ENCODE measurements at places on chromosomes 2 and 18. TPM values are rescaled to one million over a fixed set of nuclear protein-coding genes. Genes with fewer than 3 reads are reported as not detected.

The KCNF1 gene
- polyA plus RNA-seq = 0.12 TPM

GRCh38 chr2:231791107-231791506, 4.9 kb downstream of the COPS7B start:
- DNase-seq = peak; percentile 35

DNA sequence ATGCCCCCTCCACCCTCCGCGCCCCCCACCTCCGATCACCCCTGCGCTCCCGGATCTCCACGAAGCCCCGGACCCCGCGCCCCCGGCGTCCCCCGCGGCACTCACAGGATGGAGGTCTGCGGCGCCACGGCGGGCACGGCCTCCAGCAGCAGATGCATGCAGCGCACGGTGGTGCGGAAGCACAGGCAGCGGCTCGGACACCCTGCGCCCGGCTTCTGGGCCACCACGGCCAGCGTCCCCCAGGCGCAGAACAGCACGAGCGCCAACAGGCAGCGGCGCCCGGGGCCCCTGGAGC, 217 bp downstream of the PXDN start:
- DNase-seq = no peak

The CDKL4 gene
- polyA plus RNA-seq = 0.10 TPM

The LOXHD1 gene
- not detected for polyA plus RNA-seq

- no peak for DNase-seq
Observed at GRCh38 chr2:230050136-230050535, 18.6 kb downstream of the SLC16A14 start.

DNA sequence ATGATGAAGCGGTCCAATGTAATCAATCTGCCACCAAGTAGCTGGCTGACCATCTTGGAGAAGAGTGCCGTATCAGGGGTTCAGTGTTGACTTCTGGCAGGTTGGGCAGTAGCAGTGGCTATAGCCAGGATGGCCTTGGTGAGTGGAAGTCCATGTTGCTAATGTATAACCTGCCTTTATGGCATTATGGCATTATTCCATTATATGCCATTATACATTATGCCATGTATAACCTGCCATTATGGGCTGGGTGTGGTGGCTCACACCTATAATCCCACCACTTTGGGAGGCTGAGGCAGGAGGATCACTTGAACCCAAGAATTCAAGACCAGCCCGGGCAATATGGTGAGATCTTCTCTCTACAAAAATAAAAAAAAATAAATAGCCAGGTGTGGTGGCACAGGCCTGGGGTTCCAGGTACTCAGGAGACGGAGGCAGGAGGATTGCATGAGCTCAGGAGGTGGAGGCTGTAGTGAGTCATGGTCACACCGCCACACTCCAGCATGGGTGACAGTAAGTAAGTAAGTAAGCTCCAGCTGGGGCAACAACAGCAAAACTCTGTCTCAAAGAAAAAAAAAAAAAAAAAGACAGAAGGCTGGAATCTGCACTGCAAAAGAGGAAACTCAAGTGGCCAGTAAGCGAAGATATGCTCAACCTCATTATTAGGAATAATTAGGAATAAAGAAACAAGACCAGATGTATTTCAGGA, 24.4 kb upstream of the EMILIN2 start:
- DNase-seq = no peak

- DNase-seq = no peak
Observed at GRCh38 chr2:65478498-65479135, 46.2 kb upstream of the SPRED2 start.

- no peak for DNase-seq
Observed at GRCh38 chr2:229524799-229525198, 189.6 kb downstream of the DNER start.

DNA sequence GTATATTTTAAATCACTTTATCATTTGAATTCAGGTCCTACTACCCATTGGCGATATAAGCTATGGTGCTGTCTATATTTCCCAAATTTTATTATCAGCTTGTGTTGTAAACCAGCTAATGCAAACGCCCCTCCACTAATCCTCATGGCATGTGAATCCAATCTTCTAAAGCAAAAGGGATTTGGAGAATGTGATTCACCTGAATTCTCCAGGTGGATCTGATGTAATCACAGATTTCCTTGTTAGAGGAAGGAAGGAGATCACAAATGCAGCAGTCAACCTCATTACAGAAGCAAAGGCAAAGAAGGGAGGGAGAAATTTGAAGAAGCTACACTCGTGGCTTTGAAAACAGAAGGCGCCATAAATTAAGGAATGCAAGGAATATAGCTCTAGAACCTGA, 431.1 kb upstream of the CDH19 start:
- no peak for DNase-seq

DNA sequence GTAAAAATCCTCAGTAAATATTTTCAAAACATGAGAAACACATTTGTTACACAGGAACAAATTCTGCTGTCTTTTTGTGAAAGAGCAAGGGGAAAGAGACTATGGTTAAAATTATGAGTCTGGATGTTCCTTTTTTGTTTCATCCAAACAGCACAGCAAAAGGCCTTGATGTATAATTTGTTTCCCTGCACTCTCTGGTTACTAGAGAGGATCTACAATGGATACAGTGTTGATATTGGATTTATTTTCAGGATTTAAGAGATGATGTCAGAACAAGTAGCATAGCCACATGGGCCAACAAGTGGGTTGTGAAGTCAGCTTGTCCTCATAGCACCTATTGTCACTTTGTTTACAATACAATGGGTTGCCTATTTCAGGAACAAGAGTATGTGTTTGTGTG, 11.3 kb upstream of the ERBB4 start:
- no peak for DNase-seq

DNA sequence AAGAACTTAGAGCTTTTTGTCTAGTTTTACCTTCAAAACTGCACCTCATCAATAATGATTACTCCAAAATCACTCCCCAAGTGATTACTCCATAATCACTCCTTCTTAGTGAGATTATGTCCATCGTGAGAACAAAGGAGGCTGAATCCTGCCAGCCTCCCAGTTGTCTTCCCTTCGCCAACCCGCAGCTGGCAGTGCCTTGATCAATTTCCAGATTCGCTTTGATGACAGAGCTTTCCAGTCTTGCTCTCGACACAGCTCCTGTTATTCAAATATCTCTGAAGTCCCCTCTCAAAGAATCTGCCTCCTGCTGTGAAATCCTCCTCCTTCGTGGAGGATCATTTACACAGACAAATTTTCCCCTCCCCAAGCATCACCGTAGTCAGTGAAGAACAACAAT, 237.7 kb downstream of the EIPR1 start:
- DNase-seq = no peak

The DCDC2C gene
- polyA plus RNA-seq = not detected

The DSG4 gene
- 0.07 TPM for polyA plus RNA-seq

The CAB39 gene
- polyA plus RNA-seq = 18.8 TPM

All from HepG2 (cell line).